Neural progenitor cell (in vitro differentiated cells): ENCODE measurements at places on chromosomes 4 and X.

DNA sequence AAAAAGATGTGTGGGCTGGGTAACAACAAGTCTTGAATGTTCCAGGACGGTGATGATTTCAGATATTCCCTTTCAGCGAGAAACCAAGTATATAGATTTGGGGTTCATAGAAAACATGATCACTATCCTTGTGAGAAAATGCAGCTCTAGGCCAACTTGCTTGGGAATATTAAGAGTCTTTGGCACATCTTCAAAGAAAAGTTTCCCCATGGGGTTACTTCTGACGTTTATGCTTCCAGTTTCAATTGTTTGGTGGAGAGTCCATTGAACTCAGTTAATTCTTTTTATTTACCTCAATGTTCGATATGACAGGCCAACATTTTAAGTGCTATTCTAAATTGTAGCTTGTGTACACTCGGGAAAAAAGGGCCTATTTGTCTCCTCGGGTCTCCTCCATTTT is 126.7 kb downstream of the NHS start:
- no peak for DNase-seq

- no peak for DNase-seq
These were observed 11.7 kb downstream of the GPC3 start for GRCh38 chrX:133973704-133974103.

DNA sequence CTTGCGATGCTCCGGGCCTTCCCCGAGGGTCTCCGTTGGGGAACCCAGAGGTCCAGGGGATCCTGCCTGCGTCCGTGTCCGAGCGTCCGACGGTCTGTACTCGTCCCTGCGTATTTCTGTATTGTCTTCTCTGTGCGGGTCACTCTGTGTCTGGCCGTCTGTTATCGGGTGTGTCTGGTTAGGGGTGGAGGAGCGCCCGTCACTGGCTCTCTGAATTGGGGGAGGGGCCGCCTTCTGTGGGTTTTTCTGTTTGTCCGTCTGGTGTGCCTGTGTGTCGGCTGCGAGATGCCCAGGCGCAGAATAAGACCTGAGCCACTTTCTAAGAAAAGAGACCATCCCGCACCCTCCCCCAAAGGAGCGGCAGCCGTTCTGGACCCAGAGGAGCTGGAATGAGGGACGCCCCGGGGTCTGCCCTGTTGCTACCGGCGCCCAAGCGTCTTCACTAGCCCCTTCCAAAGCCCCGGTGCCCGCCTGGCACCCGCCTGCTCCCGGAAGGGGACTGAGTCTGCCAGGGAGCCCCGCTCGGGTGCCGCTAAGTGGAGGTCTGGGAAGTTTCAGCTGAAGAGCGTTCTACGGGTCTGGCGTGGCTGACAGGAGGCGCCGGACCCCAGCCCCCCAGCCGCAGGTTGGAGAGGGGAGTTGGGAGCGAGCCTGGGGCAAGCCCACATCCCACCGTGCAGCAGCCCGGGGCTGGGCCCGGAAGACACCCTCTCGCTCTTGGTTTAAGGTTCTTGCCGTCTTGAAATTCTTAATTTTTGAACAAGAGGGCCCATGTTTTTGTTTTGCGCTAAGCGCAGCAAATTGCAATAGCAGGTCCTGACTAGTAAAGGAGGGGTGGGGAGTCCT is 1.0 kb upstream of the OTOP1 start:
- no peak for DNase-seq

GRCh38 chr4:73315091-73315490 is 56.5 kb upstream of the ANKRD17 start:
- DNase-seq = no peak

GRCh38 chrX:150362599-150363481 is at the start of gene MAMLD1:
MAMLD1 (plus strand) TSS chrX:150363317; CDS start chrX:150445517, 82,200 bp downstream.
- DNase-seq = peak; percentile 29

- DNase-seq = no peak
These were observed 300.9 kb downstream of the BCOR start for GRCh38 chrX:39796856-39797255.

DNA sequence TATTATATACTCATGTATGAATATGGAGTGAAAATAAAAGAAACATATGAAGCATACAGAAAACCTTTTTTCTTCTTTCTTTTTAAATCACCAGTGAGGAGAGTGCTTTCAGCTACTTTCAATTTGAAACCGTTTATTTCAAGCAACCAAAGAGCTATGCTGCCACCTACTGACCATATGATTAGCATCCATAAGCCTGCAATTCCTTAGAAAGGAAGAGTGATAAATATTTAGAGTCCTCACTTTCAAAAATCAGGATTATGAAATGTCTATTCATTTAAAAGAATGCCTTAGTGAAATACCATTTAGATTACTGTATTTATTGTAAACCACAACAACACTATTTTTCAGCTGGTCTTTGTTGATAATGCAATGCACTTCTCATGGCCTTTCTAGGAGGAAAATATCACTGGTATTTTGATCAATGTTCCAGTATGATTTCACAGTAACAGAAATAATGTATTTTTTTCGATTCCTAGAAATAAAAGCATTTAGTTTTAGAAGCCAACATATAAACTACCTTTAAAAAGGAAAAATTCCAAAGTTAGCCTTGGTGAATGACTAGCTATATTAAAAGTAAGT is 667.6 kb downstream of the PCDH18 start:
- DNase-seq = peak; percentile 79

- no peak for DNase-seq
These were observed 89.8 kb downstream of the FBXO8 start for GRCh38 chr4:174193438-174194374.

DNA sequence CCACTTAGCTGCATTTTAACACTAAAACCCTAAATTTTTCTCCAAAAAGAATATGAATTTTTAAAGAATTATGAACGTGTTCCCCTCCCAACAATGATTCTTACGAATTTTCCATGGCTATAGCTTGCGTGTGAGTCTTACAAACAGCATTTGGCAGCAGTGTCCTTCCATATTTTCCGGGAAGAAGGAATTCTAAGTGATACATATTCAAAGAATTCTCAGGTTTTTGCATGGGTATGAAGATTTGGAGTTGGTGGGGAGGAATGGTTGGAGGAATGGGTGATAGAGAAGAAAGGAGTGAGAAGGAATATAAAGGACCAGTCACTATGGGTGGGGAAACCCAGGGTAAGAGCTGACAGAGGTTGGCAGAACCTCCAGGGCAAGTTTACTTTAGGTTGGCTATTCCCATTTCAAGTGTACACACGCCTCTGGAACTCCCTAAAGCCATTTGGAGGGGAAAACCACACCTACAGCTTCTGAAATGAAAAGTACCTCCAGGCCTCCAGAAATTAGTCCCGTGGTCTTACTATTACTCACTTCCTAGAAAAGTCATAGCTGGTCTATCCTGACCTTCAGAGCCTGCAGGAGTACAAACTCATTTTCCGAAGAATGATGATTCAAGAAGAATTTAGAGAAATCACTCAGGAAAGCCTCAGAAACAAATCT is 420.8 kb upstream of the DIPK2B start:
- DNase-seq = no peak

DNA sequence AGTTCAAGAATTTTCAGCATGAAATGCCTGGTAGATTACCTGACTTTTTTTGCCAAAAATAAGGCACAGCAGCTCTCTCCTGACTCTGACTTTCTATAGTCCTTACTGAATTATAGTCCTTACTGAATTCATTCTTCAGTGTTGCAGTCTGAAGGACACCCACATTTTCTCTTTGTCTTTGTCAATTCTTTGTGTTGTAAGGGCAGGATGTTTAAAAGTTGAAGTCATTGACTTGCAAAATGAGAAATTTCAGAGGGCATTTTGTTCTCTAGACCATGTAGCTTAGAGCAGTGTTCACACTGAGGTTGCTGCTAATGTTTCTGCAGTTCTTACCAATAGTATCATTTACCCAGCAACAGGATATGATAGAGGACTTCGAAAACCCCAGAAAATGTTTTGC is 168.0 kb downstream of the SOWAHB start:
- no peak for DNase-seq

DNA sequence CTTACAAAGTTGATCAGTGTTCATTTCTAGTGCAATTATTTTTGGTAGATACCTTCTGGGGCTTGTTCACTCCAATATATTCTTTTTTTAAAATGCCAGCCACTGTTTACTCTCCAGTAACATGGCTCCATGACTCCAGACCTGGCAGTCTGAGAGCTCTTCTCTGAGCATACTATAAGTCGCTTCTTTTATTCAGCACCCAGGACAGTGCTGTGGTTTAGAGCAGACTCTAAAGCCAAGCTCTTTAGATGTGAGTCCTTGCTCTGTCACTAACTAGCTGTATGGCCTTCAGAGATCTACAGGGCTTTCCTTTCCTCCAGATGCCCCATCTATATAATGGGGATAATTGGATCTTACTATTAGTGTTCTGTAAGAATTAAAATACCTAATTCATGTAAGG is 200.2 kb upstream of the FAM241A start:
- DNase-seq = peak; percentile 9

GRCh38 chrX:104281564-104281963 is 26.8 kb upstream of the ESX1 start:
- no peak for DNase-seq

- peak; percentile 78 for DNase-seq
These were observed 1.4 kb downstream of the SLC16A2 start for GRCh38 chrX:74422576-74423288.

- no peak for DNase-seq
These were observed 205.8 kb upstream of the BOD1L1 start for GRCh38 chr4:13833171-13833804.

GRCh38 chr4:118400356-118400755 is 47.6 kb upstream of the PRSS12 start:
- DNase-seq = no peak

DNA sequence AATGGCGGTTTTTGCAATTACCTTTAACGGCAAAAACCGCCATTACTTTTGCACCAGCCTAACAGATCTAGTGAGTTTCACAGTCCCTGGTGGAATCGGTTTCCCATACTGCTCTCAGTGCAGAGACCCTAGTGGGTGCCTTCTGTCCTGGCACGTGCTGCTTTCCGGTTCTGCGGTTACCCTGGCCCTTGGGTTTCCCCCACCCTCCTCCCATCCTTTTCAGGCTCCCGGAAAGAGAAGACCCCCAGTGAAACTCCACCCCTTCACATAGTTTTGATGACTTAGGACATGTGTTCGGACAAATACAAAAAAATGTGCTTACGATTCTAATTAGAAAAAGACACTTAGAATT is 36.9 kb downstream of the NLGN3 start:
- peak; percentile 18 for DNase-seq

DNA sequence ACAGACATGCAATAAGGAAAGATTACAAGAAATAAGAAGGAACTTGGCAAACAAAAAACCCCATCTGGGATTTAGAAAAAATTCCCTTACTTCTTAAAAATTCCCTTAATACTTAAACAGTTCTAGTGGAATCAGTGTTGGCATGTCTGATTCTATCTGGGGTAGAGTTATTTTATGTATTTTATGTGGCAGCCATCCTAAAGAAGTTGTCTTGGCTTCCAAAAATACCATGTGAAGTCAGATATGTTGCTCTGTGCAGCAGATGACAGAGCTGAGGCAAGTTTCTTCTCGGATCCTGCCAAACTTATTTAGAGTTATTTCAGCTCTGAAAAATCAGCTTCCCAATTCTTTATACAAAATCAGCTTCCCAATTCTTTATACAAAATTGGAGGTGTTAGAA is 14.7 kb downstream of the YY2 start:
- DNase-seq = no peak

- no peak for DNase-seq
These were observed 118.4 kb upstream of the GPM6A start for GRCh38 chr4:175930471-175930870.

DNA sequence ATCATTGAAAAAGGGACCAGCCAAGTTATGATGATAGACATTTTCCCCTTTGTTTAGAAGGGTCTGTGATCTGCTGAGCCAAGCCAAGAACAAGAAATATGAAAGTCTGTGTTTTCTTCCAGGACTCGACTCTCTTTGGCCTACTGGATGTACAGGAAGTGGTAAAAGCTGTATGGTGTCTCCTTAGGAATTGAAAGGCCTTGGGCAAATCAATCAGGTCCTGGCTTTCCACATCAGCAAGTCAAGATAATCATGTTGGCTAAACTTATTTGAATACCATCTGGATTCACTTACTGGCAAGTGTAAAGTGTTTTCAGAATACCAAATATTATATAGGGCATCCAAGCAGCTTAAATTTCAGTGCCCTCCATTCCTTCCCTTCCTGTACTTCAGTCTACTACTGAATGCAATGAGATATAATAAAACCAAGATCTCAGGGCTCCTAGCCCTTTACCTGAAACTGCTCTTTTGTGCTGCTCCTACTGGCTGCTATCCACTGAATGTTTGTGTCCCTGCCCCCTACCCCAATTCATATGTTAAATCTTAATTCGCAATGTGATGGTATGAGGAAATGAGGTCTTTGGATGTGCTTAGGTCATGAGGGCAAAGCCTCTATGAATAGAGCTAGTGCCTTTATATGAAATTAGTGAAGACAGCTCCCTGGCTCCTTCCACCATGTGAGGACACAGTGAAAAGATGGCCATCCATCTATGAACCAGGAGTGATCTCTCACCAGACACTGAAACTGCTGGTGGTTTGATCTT is 578.0 kb downstream of the SPRY1 start:
- DNase-seq = no peak

DNA sequence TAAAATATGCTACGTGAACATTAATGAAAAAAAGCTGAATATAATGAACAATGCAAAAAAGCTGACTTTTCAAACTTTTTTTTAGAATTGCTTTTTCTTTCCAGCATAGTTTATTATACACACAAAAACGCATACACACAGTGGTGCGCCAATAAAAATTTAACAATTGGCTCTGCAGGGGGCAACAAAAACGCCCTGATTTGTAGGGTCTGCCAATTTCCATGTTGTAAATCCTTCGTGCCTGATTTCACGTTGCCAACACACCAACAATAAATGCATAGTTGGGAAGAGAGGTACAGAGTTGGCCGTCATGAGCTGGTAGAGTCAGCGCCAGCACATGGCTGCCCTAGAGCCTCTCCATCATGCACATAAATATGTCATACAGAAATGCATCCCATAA is 333.1 kb downstream of the MAPK10 start:
- no peak for DNase-seq

DNA sequence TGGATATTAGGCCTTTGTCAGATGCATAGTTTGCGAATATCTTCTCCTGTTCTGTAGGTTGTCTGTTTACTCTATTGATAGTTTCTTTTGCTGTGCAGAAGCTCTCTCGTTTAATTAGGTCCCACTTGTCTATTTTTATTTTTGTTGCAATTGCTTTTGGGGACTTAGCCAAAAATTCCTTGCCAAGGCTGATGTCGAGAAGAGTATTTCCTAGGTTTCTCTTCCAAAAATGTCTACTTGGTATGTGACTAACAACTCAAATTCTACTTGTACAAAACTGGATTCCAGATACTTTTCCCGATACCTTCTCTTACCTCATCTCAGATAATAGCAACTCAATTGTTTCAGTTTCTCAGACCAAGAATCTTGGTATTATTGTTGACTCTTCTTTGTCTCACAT is 142.4 kb upstream of the GLRA2 start:
- no peak for DNase-seq

DNA sequence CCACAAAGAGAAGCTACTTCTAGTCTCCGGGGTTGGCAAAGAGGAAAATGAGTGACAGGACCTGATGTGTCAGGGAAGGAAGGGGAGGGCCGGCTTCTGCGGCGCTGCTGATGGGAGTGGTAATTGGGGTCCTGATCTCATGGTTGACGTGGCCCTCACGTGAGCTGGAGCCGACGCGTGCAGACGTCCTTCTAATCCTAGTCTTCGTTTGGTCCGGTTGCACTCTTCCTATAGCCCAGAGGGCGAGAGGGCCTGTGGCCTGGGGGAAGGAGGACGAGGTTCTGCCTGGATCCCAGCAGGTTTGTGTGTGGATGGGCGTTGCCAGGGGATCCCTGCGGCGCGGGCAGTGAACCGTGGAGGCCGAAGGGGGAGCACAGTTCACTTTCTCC is at the start of gene ARMCX1:
ARMCX1 (plus strand) TSS at position 186 of the 389 bp plus-strand sequence. CDS start 2,384 bp downstream, outside the sequence.
- DNase-seq = peak; percentile 66

- DNase-seq = peak; percentile 18
These were observed 19.1 kb downstream of the MTNR1A start for GRCh38 chr4:186536285-186536684.
